CD4-positive, alpha-beta memory T cell (primary cell): ENCODE measurements at places on chromosomes 11 and 22. TPM values are rescaled to one million over a fixed set of nuclear protein-coding genes. Genes with fewer than 3 reads are reported as not detected.

DNA sequence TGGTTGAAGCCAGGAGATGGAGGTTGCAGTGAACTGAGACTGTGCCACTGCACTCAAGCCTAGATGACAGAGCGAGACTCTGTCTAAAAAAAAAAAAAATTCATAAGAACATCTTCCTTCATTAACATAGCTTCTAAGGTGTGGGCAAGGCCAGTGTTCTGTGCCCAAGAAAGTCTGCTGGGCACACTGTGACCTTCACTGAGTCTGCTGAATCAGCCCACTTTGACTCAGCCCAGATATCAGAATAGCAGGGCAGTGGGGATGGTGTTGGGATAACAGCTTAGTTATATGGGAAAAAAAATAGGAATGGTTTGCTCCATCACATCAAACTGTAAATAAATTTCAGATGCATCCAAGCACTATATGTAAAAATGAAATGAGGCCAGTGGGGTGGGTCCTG is 32.4 kb upstream of the XBP1 start:
- H3K4me3 ChIP-seq, result no peak overlapping the region
- H3K4me1 ChIP-seq, result peaks cover 10% of the 10 kb centered on the region
- no peaks in the 10 kb centered on the region for H3K27me3 ChIP-seq
- DNase-seq, result no peak

- no peaks in the 10 kb centered on the region for H3K36me3 ChIP-seq
- H3K4me1 ChIP-seq, result no peaks in the 10 kb centered on the region
- no peak overlapping the region for H3K27ac ChIP-seq
- H3K27me3 ChIP-seq, result no peaks in the 10 kb centered on the region
- no peak overlapping the region for H3K4me3 ChIP-seq
Measured at GRCh38 chr22:24994070-24994763, 41.7 kb downstream of the KIAA1671 start.

GRCh38 chr11:73331138-73331916 is 23.3 kb downstream of the ARHGEF17 start:
- H3K4me1 ChIP-seq, result no peaks in the 10 kb centered on the region
- no peaks in the 10 kb centered on the region for H3K36me3 ChIP-seq
- H3K4me3 ChIP-seq, result no peak overlapping the region

- H3K4me3 ChIP-seq, result no peak overlapping the region
- DNase-seq, result no peak
- H3K36me3 ChIP-seq, result no peaks in the 10 kb centered on the region
- no peaks in the 10 kb centered on the region for H3K27me3 ChIP-seq
Measured at GRCh38 chr11:120399307-120399706, 63.1 kb downstream of the ARHGEF12 start.

DNA sequence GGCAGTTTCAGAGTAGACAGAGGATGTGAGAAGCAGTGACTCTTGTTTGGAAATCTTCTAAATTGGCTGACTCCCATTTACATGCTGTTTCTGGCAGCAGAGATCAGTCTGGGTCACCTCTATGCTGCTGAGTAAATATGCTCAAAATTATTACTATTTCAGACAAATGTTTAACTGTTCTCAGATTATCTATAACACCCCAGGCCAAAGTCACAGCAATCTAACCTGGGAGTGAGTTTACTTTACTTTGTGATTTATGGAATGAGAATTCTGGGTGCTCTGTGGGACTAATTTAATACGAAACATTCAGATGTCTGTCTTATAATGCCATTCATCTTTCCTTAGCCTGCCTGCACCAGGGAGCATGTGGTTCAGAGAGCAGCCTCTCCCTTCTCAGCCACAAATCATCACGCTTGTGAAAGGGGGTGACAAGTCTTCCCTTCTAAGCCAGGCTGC is 282.5 kb upstream of the MPPED2 start:
- no peaks in the 10 kb centered on the region for H3K27me3 ChIP-seq
- H3K27ac ChIP-seq, result no peak overlapping the region
- no peak for DNase-seq
- no peak overlapping the region for H3K4me3 ChIP-seq
- no peaks in the 10 kb centered on the region for H3K4me1 ChIP-seq
- no peaks in the 10 kb centered on the region for H3K36me3 ChIP-seq

DNA sequence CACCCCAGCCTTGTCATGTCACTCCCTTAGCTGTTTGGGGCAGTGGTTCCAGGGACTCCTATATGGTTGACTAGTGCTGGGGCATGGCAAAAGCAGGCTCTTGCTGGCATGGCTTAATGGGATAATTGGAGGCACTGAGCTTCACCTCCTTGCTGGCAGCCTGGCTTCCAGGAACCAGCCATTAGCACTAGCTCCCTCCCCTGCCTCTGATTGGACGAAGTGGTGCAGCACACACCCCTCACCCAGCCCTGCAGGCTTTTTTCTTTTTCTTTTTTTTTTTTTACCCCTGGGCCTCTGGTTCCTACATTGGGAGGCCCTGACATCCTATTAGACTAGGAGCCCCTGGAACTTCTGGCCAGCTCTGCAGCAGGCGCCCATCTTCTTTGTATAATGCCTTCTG is 18.6 kb downstream of the PHLDB1 start:
- H3K27me3 ChIP-seq, result peaks cover under 1% of the 10 kb centered on the region
- H3K36me3 ChIP-seq, result no peaks in the 10 kb centered on the region
- H3K4me1 ChIP-seq, result peaks cover 7% of the 10 kb centered on the region
- no peak overlapping the region for H3K27ac ChIP-seq
- H3K4me3 ChIP-seq, result no peak overlapping the region

- no peaks in the 10 kb centered on the region for H3K36me3 ChIP-seq
- DNase-seq, result peak; percentile 52
- H3K27ac ChIP-seq, result no peak overlapping the region
Measured at GRCh38 chr11:70176940-70177689, 26.0 kb upstream of the FADD start.

GRCh38 chr11:121589946-121590537 is 137.3 kb upstream of the SORL1-AS1 start:
- H3K27ac ChIP-seq, result no peak overlapping the region
- H3K36me3 ChIP-seq, result peaks cover 94% of the 10 kb centered on the region

- H3K36me3 ChIP-seq, result no peaks in the 10 kb centered on the region
- no peak overlapping the region for H3K4me3 ChIP-seq
- H3K27ac ChIP-seq, result no peak overlapping the region
- no peak for DNase-seq
Measured at GRCh38 chr11:19460718-19461405, 220.1 kb upstream of the E2F8 start.

DNA sequence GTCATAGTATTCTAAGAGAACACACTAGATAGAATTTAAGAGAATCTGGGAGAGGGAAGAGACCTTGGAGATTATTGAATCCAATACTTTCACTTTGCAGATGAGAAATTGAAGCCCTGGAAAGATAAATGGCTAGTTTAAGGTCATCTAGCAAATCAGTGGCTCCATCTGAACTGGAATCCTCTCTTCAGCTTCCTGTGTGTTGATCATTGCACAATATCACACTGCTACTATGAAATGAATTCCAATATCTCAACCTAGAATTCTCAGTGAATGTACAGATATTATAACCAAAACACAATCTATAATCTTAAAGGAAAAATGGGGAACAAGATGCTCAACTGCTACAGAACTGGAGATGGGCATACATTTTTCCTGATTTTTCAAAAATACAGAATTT is 44.1 kb downstream of the DCUN1D5 start:
- H3K4me3 ChIP-seq, result no peak overlapping the region
- H3K36me3 ChIP-seq, result no peaks in the 10 kb centered on the region
- no peaks in the 10 kb centered on the region for H3K4me1 ChIP-seq
- H3K27me3 ChIP-seq, result peaks cover 3% of the 10 kb centered on the region

GRCh38 chr11:68524213-68524612 is 63.7 kb downstream of the PPP6R3 start:
- H3K4me3 ChIP-seq, result no peak overlapping the region
- H3K4me1 ChIP-seq, result peaks cover 38% of the 10 kb centered on the region
- H3K27ac ChIP-seq, result no peak overlapping the region
- H3K36me3 ChIP-seq, result peaks cover 36% of the 10 kb centered on the region
- H3K27me3 ChIP-seq, result no peaks in the 10 kb centered on the region

- peak; percentile 8 for DNase-seq
- H3K36me3 ChIP-seq, result no peaks in the 10 kb centered on the region
- no peak overlapping the region for H3K4me3 ChIP-seq
- no peak overlapping the region for H3K27ac ChIP-seq
- no peaks in the 10 kb centered on the region for H3K27me3 ChIP-seq
- H3K4me1 ChIP-seq, result peaks cover 11% of the 10 kb centered on the region
Measured at GRCh38 chr11:74269161-74269811, 42.2 kb downstream of the P4HA3 start.

DNA sequence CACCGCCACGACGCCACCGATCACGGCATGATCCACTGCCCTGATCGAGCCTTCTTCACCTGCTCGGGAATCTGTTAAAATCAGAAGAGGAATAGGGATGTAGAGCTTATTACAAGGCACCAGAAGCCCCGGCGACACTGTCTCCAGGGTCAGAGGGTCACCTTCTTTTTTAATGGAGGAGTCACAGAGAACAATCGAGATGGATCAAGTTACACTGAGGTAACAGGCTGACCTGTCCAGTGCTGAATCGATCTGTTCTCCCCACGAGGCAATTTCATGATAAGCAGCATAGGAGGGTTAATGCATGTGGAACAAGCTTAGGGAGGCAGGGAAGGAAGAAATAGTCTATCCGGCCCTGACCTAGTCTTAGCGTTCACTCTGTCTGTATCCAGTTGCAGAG is 325.5 kb downstream of the CADM1 start:
- no peak for DNase-seq
- H3K4me3 ChIP-seq, result no peak overlapping the region
- no peak overlapping the region for H3K27ac ChIP-seq
- no peaks in the 10 kb centered on the region for H3K36me3 ChIP-seq
- no peaks in the 10 kb centered on the region for H3K27me3 ChIP-seq
- H3K4me1 ChIP-seq, result no peaks in the 10 kb centered on the region

DNA sequence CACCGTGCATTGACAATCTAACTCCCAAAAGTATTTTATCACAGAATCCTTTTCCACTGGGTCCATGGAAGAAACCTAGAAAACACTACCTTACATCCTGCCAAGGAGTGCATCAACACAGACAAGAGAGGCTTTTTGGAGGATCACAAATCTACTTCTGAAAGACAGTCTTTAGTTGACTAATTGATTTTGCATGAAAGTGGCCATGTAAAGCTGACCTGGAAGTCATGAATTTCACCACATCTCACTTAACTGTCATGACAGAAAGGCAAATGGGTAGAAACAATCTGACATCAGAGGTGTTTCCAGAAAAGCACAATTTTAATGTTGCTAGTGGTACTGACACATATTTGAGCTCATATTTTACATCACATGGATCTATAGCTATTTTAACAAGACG is 101.6 kb downstream of the FAM76B start:
- H3K27me3 ChIP-seq, result no peaks in the 10 kb centered on the region
- H3K4me3 ChIP-seq, result no peak overlapping the region
- no peak for DNase-seq
- peaks cover 81% of the 10 kb centered on the region for H3K4me1 ChIP-seq
- H3K27ac ChIP-seq, result peak overlapping the region; percentile 41
- no peaks in the 10 kb centered on the region for H3K36me3 ChIP-seq

GRCh38 chr11:129117595-129118350 is 74.4 kb downstream of the ARHGAP32 start:
- H3K36me3 ChIP-seq, result no peaks in the 10 kb centered on the region
- DNase-seq, result peak; percentile 55
- H3K4me1 ChIP-seq, result no peaks in the 10 kb centered on the region
- H3K27me3 ChIP-seq, result no peaks in the 10 kb centered on the region
- no peak overlapping the region for H3K27ac ChIP-seq
- H3K4me3 ChIP-seq, result no peak overlapping the region

DNA sequence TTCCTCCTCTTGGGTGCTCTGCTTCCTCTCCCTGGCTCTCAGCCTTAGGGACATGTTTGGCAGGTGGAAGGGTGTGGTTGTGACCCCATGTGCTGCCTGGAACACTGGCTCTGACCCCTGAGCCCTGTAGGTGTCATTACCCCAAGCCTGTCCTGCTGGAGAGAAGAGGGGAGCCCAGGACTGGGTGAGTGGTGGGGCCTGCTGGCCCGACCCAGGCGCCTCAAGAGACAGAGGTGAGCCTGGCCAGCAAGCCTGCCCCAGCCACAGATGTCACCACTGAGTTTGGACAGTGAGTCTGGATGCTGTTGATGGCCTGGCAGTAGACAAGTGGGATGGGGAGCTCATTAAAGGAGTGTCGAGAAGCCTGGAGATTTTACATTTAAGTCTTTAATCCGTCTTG is 1112.2 kb downstream of the BRD1 start:
- H3K27me3 ChIP-seq, result no peaks in the 10 kb centered on the region
- H3K4me1 ChIP-seq, result no peaks in the 10 kb centered on the region
- H3K36me3 ChIP-seq, result no peaks in the 10 kb centered on the region
- H3K27ac ChIP-seq, result no peak overlapping the region
- no peak overlapping the region for H3K4me3 ChIP-seq
- DNase-seq, result no peak

DNA sequence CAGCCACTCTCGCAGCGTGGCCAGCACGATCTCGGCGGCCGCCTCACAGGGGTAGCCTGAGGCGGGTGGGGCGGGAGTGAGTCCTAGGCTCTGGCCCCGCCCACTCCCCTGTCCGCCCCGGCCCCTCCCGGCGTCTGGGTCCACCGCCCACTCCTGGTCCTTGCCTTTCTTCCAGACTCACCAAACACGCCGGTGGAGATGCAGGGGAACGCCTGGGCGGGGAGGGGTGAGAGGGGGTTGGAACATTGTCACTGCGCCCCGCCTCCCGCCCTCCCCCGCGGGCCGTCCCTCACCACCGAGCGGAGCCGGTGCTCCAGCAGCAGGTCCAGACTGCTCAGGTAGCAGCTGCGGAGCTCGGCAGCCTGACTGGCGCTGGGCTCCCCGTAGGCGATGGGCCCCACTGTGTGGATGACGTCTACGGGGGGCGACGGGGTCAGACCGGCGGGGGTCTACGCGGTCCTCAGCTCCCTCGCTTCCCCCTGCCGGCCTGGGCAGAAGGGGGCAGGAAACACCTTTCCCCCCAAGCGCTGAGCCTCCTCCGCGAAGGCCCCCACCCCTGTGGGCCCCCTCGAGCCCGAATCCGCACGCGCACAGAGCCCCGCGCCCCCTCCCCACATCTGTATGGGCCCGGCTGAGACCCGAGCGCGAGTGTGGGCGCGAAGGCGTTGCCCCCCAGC is 13.2 kb downstream of the OTUB1 start:
- peaks cover 8% of the 10 kb centered on the region for H3K4me1 ChIP-seq
- H3K4me3 ChIP-seq, result peak overlapping the region; percentile 28
- H3K27ac ChIP-seq, result no peak overlapping the region
- no peaks in the 10 kb centered on the region for H3K27me3 ChIP-seq

Gene HEPHL1
- not detected for polyA plus RNA-seq

Gene BRSK2
- polyA plus RNA-seq, result 0.30 TPM

Gene TMEM132A
- polyA plus RNA-seq, result not detected

Gene PRR33
- polyA plus RNA-seq, result not detected

Gene HOATZ
- polyA plus RNA-seq, result not detected

Gene CEP126
- 0.13 TPM for polyA plus RNA-seq

Gene DRICH1
- polyA plus RNA-seq, result not detected

Gene RTN4R
- 6.3 TPM for polyA plus RNA-seq

Gene P2RY2
- polyA plus RNA-seq, result not detected
